DND-41 (cell line): ENCODE measurements at places on chromosomes 16 and 17.

- DNase-seq: no peak
Observed at GRCh38 chr16:57621521-57622271, 6.7 kb upstream of the ADGRG1 start.

GRCh38 chr16:54194334-54194743 is 92.2 kb downstream of the IRX3 start:
- no peak for DNase-seq

DNA sequence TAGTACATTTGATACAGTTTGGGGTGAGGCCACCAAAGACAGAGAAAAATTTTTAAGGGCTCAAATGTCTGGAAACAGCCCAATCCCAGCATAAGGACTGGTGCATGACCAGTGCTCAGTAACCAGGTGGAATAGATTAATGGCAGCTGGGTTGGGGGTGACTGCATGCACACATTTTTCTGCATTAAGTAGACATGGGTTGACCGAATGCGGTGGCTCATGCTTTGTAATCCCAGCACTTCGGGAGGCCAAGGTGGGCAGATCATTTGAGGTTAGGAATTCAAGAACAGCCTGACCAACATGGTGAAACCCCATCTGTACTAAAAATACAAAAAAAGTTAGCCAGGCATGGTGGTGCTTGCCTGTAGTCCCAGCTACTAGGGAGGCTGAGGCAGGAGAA is 121.1 kb upstream of the HSBP1 start:
- DNase-seq: no peak

- no peak for DNase-seq
Observed at GRCh38 chr17:57879437-57880085, 29.7 kb upstream of the MRPS23 start.

DNA sequence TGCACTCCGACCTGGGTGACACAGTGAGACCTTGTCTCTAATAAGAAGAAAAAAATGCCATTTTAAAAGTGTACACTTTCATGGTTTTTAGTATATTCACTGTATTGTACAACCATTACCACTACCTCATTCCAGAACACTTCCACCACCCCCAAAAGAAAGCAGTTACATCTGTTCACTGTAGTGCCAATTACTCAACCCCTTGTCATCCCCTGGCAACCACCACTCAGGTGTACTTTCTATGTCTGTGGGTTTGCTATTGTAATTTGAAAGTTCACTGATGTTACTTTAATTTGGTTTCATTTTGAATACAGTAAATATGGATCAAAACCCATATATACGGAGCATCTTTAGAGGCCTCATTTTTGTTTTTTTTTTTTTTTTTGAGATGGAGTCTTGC is 6.1 kb downstream of the ZG16 start:
- no peak for DNase-seq

- no peak for DNase-seq
Observed at GRCh38 chr16:61215605-61216004, 820.6 kb downstream of the CDH8 start.

DNA sequence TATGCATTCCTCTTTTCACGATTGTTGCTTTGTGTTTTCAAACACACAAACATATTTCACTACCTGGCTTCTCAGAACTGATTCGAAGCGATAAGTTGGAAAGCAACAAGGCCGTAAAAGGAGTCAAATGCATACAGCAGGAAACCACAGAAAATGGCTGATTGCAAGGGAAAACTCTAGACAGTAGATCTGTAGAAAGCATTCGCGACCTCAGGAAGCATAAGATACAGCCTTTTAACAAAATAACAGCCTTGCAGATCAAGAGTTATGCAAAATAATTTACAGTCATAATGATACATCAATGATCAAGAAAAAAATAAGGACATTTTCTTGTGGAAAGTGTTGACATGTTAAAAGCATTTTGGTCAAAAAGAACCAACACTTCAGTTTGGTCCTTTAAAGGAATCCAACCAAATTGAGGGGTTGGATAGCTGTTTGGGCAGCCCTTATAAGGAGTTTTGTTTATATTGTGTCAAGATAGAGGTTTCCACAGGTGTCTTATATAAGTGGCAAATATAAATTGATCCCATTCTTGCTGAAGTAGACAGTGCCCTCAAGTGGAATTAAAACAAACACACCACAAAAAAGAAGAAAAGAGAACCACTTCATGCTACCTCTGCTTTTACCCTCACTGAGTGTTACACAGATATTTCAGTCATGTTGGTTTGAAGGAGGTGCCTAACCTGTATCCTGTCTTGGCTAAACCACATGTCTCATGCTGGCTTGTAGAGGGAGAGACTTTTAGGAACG is 5.5 kb downstream of the CYLD start:
- DNase-seq: peak; percentile 47

DNA sequence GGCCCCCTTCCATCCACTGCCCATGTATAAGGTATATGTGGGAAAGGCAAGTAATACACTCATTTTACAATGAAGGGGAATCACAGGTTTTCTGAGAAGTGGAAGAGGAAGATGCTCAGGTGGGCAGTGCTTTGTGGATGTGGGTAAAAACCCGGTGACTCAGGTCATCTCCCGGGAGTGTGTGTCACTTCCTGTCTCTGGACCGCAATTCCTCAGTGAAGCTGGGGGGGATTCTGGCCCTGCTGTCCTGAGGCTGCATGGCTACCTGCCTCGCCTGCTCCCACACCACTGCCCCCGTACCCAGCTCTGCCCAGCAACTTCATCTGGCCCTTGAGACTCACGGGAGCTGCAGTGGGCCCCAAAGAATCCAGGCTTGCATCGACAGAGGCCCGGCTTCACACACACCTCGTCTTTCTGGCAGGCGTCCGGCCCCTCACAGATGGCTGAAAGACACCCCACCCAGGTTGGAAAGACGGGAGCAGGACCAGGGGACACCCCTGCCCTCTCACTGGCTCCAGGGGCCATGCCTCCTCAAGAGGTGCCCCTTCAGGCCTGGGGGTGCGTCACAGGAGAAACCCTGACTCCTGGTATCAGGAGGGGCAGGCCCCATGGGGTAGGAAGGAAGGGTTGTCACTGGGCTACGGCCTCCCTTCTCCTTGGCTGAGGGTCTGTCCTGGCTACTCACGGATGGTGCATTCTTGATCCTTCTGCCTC is 882 bp downstream of the SCARF1 start:
- DNase-seq: no peak

DNA sequence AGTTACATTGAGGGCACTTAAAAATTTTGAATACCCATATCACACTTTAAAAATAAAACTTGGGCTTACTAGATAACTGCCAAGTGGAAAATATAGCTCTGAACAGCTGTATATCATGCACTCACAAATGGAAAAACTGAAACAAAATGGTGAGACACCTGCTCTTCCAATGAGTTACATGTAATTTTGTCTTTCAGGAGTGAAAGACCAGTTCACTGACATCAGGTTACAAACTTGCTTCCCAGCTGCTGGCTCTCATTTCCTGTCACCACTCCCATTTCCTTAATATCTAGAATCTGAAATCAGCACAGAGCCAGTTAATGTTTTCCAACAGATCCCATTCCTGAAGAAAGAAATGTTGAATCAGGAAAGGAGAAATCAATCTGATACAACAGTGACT is 10.8 kb downstream of the CSNK2A2 start:
- DNase-seq: no peak

- no peak for DNase-seq
Observed at GRCh38 chr17:79667746-79668145, 56.9 kb upstream of the RBFOX3 start.

DNA sequence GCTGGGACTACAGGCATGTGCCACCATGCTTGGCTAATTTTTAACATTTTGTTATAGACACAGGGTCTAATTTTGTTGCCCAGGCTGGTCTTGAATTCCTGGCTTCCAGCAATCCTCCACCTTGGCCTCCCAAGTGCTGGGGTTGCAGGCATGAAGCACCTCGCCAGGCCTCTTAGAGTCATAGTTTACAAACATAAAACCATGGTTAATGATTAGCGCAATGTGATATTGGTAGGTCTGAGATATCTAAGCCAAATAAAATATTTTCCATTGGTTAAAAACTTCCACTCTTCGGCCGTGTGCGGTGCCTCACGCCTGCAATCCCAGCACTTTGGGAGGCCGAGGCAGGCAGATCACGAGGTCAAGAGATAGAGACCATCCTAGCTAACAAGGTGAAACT is 16.6 kb downstream of the TXNDC11 start:
- DNase-seq: no peak

- DNase-seq: peak; percentile 94
Observed at GRCh38 chr16:27174007-27174406, 29.3 kb upstream of the KDM8 start.

DNA sequence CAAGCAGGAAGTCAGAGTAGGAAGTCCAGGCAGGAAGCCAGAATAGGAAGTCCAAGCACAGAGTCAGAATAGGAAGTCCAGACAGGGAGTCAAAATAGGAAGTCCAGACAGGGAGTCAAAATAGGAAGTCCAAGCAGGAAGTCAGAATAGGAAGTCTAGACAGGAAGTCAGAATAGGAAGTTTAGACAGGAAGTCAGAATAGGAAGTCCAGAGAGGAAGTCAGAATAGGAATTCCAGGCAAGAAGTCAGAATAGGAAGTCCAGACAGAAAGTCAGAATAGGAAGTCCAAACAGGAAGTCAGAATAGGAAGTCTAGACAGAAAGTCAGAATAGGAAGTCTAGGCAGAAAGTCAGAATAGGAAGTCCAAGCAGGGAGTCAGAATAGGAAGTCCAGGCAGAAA is 105.3 kb upstream of the C16orf82 start:
- DNase-seq: no peak

GRCh38 chr17:34082404-34082803 is 172.7 kb upstream of the CCL2 start:
- no peak for DNase-seq

GRCh38 chr16:55037966-55038365 is 107.3 kb downstream of the IRX5 start:
- DNase-seq: no peak

- peak; percentile 26 for DNase-seq
Observed at GRCh38 chr17:12180644-12181261, 160.1 kb downstream of the MAP2K4 start.

- DNase-seq: peak; percentile 15
Observed at GRCh38 chr16:19879241-19879792, 5.3 kb downstream of the GPRC5B start.

GRCh38 chr16:56844056-56844455 is 21.0 kb upstream of the SLC12A3 start:
- no peak for DNase-seq

GRCh38 chr17:48595278-48595999 is 1.9 kb upstream of the HOXB5 start:
- no peak for DNase-seq

DNA sequence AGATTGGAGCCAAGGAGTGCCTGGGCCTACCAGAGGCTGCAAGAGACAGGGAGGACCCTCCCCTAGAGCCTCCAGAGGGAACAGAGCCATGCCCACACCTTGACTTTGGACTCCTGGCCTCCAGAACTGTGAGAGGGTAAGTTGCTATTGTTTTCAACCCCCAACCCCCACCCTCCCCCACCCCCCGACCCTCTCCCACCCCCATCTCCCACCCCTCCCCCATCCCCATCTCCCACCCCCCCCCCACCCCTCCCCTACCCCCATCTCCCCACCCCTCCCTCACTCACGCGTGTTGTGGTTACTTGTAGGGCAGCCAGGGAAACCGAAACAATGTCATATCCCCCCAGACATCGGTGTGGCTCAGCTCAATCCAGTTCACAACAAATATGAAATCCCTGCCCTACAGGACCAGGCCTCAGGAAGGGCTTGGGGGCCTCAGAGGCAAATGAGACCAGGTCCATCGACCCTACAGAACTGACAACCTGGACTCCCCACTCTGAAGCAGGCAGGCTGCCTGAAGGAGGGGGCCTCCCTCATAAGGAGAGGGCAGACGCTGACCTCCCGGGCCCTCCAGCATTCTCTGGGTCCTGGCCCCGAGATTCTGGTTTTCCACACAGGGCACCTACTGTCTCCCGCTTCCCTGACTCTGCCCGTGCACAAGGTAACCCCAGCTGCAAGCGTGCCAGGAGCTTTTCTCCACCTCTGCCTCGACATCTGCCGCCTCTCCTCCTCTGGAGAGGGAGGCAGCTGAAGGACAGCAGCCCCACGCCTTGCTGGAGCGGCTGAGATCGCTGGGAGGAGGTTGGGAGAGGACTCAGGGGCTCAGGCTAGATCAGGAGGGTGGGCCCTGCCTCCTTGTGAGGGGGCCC is 3.0 kb upstream of the ZCCHC14 start:
- no peak for DNase-seq

DNA sequence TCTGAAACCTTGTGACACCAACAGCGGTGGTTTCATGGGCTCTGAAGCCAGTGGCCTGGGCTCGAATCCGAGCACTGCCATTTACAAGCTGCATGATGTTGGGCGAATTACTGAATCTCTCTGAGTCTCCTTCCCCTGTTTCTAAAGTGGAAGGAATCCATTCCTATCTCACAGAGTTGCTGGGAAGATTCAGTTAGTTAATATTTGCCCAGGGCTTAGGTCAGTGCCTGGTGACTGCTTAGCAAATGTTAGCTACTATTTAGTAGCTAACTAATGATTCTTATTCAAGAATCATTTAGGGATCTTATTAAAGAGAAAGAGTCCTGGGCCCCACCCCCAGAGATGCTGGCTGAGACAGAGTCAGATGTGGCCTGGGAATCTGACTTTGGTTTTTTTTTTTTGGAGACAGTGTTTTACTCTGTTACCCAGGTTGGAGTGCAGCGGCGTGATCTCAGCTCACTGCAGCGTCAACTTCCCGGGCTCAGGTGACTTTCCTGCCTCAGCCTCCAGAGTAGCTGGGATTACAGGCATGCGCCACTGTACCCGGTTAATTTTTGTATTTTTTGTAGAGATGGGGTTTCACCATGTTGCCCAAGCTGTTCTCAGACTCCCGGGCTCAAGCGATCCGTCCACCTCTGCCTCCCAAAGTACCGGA is 33.6 kb upstream of the RAI1 start:
- no peak for DNase-seq

GRCh38 chr17:46056800-46057304 is 57.8 kb downstream of the STH start:
- DNase-seq: no peak

GRCh38 chr17:65554553-65555223 is 6.8 kb downstream of the AXIN2 start:
- no peak for DNase-seq

DNA sequence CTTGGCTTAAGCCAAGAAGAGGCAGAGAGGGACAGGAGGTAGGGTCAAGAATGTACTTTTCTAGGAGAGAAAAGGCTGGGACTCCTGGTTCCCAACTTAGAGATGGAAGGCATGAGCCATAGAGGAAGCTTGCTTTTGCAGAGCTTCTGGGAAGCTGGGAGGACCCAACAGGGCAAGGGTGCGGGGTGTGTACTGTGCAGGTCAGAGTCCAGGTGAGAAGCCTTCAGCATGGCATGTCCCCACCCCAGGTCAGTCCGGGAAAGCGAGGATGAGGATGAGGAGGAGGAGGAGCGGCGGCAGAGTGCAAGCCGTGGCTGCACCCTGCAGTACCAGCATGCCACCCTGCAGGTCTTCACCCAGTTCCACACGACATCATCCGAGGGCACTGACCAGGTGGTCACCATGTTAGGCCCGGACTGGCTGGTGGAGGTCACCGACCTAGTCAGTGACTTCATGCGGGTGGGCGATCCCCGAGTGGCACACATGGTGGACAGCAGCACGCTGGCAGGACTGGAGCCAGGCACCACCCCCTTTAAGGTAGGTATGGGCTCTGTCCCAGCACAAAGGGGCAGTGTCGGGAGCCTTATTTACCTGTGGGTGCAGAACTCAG is 55.3 kb downstream of the TMEM132E start:
- no peak for DNase-seq

GRCh38 chr17:607361-608147 is 107.1 kb downstream of the VPS53 start:
- DNase-seq: no peak

- no peak for DNase-seq
Observed at GRCh38 chr17:70642059-70642458, 472.7 kb downstream of the KCNJ2 start.
